RPMI8226 (cell line): ENCODE measurements at places on chromosomes 6 and 20.

- no peak for DNase-seq
Observed at GRCh38 chr20:9945408-9945807, 89.4 kb upstream of the ANKEF1 start.

- no peak for DNase-seq
Observed at GRCh38 chr20:31934968-31935764, 16.7 kb downstream of the PDRG1 start.

- peak; percentile 36 for DNase-seq
Observed at GRCh38 chr20:11891077-11891775, 26.5 kb upstream of the BTBD3 start.

- no peak for DNase-seq
Observed at GRCh38 chr6:136015531-136015930, 164.0 kb downstream of the PDE7B start.

DNA sequence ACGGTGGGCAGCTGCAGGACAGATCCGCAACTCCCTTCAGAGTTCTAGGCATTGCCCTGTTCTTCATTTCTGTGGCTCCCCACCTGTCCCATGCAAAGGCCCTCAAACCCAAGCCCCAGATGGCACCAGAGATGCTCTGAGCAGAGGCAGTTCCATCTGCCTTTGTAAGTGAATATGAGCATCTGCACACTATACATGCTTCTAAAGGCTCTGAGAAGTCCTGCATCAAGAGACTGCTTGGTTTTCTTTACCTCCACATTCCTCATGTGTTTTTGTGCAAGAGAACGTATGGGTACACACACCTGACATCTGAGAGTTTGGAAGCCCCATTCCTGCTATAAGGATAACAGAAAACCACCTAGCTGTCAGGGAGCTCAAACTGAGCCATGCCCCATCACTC lies 14.4 kb upstream of the CST7 start:
- DNase-seq, result no peak

DNA sequence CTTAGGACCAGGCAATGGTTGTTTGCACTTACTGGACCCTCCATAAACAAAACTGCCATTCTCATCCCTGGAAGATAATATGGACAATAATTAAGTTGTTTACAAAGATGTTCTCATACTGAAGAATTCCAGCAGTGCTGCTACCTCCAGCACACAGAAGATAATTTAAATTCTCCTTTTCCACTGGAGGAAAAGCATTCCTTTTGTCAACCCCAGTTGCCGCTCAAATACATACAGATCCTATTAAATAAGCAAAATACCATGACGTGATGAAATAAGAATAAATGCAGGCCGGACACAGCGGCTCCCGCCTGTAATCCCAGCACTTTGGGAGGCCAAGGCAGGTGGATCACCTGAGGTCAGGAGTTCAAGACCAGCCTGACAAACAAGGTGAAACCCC lies 54.5 kb upstream of the IPCEF1 start:
- no peak for DNase-seq

GRCh38 chr6:12058172-12058961 lies 46.3 kb downstream of the HIVEP1 start:
- DNase-seq, result no peak

GRCh38 chr20:59192533-59192896 lies 28.9 kb downstream of the ZNF831 start:
- DNase-seq, result no peak

DNA sequence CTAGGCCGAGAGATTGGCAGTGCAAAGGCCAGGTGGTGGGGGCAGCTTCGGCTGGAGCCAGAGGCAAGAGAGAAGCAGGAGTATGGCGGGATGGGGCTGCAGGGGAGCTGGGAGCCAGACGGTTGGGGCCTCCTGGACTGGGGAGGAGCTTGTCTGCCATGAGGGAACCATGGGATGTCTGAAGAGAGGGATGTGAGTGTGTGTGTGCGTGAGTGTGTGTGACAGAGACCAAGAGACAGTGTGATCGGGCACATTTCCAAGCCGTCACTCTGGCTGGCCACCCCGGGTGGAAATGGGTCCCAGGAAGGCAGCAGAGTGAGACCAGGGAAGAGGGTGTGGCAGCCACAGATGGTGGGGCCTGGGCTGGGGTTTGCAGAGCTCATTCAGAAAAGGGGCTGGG lies 13.8 kb downstream of the PHACTR3 start:
- DNase-seq, result no peak

GRCh38 chr6:41600499-41601247 lies 37.6 kb upstream of the MDFI start:
- no peak for DNase-seq

DNA sequence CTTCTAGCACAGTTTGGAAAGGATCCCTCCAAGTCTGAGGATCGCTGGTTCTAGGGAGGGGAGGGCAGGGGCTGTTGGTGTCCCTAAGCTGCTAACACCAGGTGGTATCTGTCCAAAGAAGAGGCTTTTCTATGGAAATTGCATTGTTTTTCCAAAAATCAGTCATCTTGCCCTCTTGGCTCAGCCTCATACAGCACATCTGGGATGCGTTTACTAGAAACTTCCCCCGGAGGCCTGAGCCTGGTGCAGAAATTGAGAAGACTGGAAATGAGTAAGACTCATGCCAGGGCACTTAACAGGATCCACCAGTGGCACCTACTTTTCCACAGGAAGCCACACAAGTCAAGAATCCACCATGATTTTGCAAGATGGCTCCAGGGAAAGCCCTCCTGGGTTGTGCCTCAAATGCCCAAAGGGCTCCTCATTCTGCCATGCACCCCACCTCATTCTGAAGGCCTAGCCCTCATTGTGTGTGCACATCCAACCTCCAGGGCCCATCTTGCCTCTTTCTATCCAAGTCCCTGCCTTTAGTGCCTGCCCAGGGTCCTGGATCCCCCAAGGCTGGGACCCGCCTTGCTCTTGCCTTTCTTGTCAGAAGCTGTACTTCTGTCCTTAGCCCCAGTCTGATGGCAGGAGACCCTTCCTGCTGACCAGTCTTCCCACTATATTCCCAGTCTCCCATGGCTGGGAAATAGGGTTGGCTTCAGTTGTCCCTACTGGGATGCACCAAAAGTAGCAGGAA lies 97.6 kb downstream of the MRPL14 start:
- no peak for DNase-seq

DNA sequence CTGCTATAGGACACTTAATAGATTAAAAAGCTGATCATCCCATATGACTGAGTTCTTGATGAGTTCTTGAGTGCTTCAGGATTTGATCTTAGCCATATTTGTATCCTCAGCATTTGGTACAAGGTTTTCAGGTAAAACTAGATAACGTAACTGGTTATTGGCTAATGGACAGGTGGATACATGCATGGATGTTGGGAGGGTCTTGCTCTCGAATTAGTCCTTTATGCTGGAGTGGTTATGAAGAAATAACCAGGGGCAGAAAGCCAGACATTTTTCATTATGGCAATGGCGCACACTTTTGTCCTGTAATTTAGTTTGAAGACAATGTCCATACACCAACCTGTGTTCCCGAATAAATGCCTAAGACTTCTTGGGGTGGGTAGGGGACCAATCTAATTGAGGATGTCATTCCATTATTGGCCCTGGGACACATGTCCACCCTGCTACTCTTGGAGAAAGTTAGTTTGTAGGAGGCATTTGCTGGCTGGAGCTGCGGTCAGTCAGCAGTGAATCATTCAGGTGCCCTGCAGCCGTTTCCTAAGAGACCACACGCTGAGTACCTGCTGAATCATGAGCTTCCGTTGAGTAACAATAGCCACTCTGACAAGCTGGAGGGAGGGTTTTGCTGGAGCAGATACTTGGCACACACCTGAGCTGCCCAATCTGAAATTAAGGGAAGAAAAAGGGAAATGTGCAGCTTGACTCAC lies 194.4 kb downstream of the FOXA2 start:
- peak; percentile 82 for DNase-seq

DNA sequence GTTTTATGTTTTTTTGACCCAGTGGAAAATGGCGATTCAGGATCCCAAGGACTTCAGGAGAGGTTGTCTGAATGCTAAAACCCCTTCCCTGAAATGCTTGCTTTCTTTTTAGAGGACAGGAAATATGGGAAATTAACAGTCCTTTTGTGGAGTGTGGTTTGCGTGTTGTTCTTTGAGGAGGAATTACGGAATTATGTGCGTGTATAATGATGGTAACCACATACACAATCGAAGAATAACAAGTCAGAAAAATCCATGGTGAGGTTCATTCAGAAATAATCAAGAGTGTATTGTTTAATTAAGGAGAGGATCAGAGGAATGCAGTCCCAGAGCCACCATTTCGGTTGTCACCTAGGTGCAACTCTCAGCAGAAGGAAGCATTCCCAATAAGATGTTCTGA lies 73.2 kb downstream of the PHACTR3 start:
- DNase-seq, result no peak

DNA sequence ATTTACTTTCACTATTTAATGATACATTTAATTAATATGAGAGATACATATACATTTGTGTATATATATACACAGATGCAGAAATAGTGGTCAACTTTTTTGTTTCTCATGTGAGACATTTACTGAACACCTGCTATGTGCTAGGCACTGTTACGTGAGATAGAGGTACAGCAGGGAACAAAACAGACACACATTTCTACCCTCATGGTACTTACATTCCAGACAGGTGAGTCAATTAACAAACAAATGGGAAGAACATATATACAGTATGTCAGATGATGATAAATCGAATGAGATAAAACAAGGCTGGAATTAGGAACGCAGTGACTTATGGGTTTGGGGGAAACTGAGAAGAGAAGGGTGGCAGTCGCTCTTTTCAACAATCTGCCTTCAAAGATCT lies 5.1 kb downstream of the TFB1M start:
- no peak for DNase-seq

DNA sequence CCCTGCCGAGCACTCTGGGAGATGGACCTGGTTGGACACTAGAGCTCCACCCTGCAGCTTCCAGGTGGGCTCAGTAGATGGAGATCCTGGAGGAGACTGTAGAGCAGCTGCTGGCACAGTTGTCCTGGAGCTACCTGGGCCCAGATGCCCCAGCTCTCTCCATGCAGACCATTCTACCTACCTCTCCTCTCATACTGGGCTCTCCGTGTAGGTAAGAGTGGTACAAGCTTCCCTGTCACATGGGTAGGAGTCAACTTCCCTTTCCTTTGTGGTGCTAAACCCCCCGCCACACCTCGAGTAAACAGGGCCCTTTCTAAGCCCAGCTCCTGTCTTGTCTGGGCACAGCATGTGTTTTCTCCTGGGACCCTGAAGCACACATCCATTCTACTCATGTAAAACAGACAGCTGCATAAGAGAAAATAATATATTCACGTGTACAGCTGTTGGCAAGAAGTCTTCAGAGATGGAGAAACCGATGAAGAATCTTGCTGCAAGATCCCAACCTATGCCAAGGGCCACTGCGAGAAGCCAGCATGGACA lies 108.1 kb upstream of the DUSP22 start:
- DNase-seq, result no peak

- peak; percentile 78 for DNase-seq
Observed at GRCh38 chr6:170529839-170530469, 23.2 kb downstream of the PSMB1 start.
